ENCODE measurements at places on chromosomes 5 and 9.
A peak's percentile ranks its signal among the peaks of the same experiment; 100 is the strongest.

GRCh38 chr9:2336055-2336454 is 285.5 kb upstream of the VLDLR start:
- no peak for DNase-seq

DNA sequence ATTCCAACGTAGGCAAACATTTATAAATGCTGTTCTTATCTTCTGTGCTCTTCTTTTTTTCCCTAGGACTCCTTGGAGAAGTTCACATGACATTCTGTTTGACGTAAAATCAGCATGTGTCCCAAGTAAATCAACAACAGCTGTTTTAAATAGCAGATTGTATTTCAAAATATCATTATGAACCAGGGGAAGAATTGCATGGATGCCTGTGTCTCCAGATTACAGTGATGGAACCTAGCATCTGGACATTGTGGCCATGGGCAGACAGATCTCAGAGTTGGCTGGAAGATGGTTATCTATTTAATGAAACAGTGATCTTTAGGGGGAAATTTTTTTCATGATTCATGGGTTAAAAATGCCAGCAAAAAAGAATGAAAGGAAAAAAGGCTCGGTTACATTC is 222.0 kb downstream of the MAN2A1 start:
- DNase-seq, result no peak

DNA sequence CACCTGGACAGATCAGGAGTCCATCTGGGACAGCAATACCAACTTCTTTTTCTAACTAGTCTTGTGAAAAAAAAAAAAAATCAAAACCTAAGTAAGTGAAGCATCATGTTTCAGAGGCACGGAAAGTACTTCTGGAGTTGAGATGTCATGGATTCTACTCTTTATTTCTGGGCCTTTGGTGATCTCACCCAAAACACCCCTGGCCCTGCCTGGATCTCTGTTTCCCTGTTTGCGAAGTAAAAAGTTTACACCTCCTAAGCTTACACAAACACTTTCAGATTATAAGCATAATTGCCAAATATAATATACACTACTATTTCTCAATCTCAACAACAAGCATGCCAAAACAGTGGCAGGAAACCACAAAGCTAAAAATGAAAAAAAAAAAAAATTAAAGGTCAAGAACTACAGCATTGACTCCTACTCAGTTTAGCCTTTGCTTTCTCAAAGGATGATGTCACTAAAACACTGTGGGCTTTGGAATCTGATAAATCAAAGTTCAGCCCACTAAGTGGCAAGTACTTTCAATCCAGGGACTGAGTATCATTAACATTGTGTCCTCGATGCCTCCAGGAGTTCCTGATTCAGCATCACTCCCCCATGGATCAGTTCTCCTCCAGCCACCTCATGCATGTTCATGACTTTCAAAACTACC is 291.9 kb downstream of the NFIB start:
- DNase-seq, result no peak

GRCh38 chr9:101791938-101792337 is 53.5 kb upstream of the GRIN3A start:
- DNase-seq, result no peak

- DNase-seq, result no peak
Measured at GRCh38 chr9:76866689-76867088, 39.2 kb downstream of the PRUNE2 start.

DNA sequence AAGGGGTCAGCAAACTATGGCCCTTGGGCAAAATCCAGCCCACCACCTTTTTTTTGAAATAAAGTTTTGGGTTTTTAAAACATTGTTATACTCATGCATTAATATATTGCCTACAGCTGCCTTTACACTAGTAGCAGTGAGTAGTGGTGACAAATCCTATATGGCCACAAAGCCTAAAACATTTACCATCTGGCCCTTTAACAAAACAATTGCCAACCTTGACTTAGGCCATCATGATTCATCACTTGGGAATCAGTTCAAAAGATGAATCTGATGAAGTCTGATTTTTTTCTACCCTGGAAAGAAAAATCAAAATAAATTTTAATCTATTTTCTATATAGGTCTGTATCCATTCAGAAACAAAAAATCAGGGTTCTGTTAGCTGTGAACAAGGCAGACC is 484.9 kb downstream of the BNC2 start:
- no peak for DNase-seq

DNA sequence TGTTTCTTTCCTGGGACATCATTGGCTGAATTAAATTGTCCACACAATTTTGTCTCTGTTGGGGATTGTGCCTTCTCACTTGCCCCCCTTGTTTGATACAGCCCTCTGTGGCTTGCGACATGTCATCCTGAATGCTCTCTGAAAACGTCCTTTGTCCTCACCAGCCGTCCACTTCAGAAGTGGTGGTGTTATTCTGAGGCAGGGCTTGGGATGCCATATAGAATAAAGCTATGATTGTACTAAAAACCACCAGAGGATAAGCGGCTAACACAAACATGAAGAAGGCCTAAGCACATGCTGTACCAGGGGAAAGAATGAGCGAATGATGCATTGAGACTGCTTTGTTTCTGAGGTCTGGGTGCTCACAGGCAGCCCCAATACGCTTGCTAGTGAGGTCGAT is 3.5 kb upstream of the SNX30 start:
- DNase-seq, result no peak

DNA sequence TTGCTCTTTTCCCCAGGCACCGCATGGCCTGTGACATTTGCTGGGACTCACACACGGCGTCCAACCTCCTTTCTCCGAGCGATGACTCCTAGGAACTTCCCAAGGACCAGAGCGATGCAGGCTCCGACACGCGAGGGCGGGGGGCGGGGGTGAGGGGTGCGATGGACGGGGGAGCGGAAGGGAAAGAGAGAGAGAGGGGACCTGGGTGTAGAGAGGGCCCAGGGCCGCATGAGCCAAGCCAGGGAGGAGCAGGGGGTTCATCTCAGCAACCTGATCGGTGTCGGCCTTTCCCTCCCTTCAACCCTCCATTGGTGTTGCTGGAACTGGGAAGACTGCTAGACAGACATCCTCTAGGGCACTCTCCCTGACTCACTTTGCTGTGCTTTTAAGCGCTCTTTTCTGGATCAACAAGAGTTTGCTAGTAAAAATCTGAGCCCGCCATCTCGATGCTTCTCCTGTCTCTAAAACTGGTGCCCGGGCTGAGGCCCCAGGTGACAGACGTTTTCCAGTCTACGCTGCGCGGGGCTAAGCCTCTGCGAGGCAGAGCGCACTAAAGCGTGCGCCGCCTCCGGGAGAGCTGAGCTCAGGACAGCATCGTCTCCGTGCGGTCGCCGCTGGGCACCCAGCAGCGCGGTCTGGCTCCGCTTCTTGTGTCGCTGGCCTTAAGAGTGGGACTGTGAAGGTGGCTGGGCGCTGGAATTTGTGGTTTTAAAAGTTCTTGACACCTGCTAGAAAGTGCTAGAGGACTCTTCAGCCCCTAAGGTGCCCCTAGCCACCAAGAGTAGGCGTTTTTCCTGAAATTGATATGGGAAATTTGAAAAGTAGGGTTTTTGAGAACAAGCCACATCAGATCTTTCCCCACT is 1.0 kb upstream of the TSLP start:
- DNase-seq, result no peak

DNA sequence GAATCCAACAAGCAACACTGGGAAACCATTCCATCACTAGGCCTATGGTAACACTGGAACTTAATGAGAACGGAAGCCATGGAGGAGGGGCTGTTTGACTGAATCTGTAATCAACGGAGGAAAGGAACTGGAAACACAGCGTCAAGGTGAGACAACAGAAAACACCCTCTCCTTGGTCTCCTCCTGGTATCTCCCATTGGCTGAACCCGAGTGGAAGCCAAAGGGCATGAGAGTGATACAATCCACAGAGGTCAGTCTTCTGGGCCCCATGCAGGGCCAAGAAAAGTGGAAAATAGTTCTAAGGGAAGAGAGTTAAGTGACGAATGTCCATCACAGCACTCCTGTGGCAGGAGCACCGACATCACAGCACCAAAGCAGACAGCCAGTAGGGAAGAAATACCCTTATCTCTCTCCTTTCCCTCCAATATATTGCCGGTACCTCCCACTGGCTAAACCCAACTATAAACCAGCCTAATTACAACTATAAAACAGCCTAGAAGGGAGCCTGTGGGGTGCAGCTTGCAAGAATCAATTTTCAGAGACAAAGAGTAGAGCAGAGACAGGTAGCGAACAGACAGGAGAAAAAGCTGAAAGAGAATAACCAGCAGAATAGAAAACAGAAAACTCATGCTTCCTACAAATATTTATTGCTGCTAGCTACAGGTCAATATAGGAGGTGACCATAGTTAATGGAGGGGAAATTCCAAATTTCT is 107.4 kb upstream of the IFNE start:
- DNase-seq, result no peak

DNA sequence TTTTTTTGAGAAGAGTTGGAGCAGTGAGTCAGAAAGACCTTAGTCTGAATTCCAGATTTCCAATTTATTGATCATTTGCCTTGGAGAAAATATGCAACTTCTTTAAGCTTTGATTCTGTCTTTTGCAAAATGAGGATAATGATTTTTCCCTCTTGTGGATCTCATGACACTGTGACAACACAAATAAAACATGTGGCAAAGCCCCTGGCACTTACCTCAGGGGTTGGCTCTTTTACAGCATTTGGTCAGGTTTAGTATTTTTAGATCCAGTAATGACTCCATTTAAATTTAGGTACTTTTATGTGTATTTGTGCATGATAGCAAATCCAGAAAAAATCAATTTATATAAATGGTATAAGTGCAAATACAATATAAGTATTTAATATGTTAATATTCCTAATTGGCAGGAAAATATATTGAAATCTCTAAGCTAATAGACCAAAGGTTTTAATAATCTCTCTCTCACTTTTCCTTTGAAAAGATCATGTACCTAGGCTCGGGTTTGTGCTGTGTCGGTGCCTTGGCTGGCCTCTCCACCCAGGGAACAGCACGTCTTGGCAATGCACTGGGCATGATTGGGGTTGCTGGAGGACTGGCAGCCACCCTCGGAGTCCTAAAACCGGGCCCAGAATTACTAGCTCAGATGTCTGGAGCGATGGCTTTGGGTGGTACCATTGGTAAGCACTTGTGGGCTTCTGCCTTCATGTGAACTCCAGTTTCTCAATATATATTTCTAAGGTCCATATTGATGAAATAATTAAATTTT is 49.7 kb downstream of the NNT start:
- no peak for DNase-seq

DNA sequence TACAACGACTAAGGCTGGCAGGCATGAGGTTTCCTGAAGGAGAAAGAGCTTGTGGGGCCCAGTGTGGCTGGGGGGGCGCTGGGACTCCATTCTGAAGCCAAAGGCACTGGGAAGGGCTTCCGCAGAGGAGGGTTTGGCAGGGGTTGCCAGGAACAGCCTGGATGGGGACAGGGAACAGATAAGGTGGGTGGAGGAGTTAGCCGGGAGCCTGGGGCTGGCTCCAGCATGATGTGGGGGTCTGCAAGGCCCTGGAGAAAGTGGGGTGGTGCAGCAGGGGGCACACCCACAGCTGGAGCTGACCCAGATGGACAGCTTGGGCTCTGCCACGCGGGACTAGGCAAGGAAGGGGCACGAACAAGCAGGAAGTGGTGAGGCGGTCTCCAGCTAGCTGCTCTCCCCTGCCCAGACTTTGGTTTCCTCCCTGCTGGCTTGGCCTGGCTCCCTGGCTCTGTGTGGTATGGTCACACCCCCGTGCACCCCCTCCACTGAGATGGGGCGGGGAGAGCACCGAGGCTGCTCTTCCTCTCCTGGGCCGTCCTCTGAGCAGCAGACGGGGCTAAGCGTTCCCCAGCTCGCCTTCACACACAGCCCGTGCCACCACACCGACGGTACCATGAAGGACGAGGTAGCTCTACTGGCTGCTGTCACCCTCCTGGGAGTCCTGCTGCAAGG is at the start of gene LTC4S:
Gene LTC4S (plus strand): TSS at position 519 of the 672 bp plus-strand sequence. CDS start 95 bp downstream, at position 614.
- DNase-seq, result peak; percentile 42

- DNase-seq, result no peak
Measured at GRCh38 chr9:130263601-130264413, 1.8 kb upstream of the HMCN2 start.

DNA sequence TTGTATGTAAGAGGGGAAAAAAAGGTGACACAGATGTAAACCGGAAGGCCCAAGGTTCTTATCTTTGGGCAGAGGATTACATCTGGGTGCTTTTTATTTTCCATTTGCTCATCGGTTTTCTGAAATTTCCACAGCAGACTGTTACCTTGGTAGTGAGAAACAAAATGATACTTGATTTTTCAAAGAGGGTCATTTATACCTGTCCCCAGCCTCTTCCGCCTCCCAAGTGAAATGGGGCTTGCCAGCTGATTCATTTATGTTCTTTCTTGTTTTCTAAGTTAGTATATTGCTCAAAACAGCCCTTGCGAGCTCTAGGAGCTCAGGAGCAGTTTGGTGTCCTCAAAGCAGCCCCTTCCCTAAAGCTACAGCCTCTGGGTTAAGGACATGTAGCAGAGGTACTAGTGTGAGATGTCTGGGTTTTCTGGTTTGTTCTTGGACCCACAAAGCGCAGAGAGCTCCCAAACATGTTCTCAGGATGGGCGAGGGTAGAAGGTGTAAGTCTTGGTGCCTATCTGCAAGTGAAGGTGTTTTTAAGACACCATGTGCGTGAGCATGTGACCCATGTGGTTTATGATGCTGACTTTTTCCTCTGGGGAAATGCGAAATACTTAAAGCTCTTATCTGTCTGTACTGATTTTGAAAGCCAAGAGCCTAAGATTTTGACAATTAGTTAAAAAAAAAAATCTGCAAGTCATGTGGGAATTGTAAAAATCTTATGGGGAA is 38.3 kb downstream of the DAPK1 start:
- DNase-seq, result no peak

DNA sequence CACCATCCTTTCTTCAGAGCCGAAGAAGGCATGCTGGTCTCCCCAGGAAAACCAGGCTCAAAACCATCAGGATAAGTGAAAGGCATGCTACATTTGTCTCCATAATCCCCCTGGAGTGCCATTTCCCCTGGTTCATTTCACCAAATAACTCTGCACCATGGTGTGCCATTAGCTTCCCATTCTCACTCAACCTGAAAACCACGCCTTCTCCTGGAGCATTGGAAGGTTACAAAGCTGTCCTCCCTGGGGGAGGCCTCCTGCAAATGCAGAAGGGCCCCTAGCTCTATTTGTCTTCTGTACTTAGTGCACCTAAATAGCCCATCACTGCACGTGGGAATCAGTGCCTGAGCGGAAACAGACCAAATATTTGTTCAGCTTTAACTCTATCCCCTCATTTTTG is 90.2 kb upstream of the ICE1 start:
- DNase-seq, result no peak

DNA sequence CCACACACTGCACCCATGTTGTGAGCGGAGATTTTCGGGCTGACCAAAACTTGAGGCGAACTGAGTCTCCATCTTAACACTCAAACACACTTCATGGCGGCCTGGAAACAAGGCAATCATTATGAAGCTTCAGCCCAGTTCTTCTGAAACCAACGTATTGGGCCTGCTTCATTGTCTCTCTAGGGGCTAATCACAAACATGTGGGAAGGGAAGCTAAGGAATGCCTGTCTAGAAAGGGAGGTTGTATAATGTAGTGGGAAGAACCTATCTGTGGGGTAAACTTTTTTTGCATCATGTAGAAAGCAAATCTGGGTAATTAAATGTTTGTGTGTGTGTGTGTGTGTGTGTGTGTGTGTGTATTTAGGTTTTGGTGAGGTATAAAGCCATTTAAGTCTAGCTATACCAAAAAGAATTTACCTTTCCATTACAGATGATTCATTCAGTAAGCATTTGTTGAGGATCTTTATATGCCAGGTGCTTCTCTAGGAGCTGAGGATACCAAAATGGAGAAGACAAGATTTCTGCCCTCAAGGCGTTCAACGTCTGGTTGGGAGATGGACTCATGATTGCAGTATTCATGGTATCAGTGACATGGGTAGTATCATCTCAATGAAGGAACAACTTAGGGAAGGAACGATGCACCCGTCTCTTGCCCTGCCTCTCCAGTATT is 29.4 kb downstream of the SLC1A3 start:
- no peak for DNase-seq

GRCh38 chr5:1288439-1289335 is 6.2 kb downstream of the TERT start:
- no peak for DNase-seq

All from T-helper 17 cell (primary cell).